HCT116 (cell line): ENCODE measurements at places on chromosomes 5 and 9. TPM values are rescaled to one million over a fixed set of nuclear protein-coding genes. Genes with fewer than 3 reads are reported as not detected.

GRCh38 chr9:92639791-92640271, 30.1 kb downstream of the IPPK start:
- no peak for DNase-seq
- no peak overlapping the region for H3K4me3 ChIP-seq
- no peaks in the 10 kb centered on the region for H3K27me3 ChIP-seq
- no peak overlapping the region for H3K27ac ChIP-seq
- no peaks in the 10 kb centered on the region for H3K4me1 ChIP-seq
- peaks cover 40% of the 10 kb centered on the region; the same call in 1 of the 2 replicates for H3K36me3 ChIP-seq

GRCh38 chr9:76703270-76703669, 61.0 kb upstream of the PCA3 start:
- H3K4me1 ChIP-seq: no peaks in the 10 kb centered on the region
- H3K27ac ChIP-seq: no peak overlapping the region
- H3K27me3 ChIP-seq: peaks cover 57% of the 10 kb centered on the region
- no peak overlapping the region for H3K4me3 ChIP-seq
- no peak for DNase-seq

DNA sequence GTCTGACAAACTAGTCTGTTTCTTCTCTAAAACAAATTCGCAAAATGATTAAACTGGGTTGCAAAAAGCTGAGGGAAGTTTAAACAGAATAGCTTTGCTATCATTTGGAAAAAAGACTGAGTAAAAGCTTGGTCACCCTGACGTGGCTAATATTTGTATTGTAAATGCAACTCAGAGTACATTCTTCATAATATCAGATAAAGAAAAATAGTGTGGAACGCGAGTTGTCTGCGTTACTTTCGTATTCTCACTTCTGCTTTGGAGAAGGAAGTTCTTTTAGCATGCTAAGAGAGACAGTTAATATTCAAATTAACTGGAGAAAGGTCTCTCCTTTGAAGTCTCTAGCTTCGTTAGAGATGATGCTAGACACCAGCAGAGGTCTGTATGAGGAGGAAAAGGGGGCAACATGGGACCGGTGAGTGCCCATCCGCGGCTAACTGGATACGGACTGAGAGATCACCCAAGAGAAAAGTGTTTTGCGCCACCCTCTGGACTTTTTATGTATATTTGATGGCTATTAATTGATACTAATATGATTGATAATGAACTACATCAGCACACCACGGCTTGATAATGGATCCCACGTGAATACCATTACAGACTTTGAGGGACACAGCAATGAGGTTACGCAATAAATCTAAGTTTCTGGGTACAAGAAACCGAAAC, 2.9 kb upstream of the CNTRL start:
- H3K27ac ChIP-seq: no peak overlapping the region
- DNase-seq: no peak
- H3K4me1 ChIP-seq: peaks cover 20% of the 10 kb centered on the region
- peak overlapping the region; percentile 54 for H3K4me3 ChIP-seq
- no peaks in the 10 kb centered on the region for H3K36me3 ChIP-seq
- peaks cover 3% of the 10 kb centered on the region; the same call in 1 of the 2 replicates for H3K27me3 ChIP-seq

Gene PCDHB2
- total RNA-seq: not detected

DNA sequence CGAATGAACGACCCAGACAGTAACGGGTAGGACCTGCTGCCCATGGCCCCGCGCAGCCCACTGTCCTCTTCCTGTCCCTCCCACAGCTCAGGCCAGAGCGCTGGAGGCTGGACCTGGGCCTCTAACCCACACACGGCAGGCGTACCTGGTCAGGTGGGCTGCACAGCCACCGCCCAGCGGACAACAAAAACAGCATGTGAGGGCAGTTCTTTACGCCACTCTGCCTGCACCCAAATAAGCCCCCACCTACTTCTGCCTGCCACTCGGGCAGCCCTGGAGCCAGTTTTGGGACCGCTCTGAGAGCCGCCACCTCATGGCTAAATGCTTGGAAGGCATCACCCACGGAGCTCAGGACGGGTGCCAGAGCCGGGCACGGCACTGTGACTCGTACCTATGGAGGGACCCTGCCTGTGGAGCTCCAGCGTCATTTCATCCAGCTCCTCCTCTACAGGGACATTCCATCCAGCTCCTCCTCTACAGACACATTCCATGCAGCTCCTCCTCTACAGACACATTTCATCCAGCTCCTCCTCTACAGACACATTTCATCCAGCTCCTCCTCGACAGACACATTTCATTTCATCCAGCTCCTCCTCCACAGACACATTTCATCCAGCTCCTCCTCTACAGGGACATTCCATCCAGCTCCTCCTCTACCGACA, 18.9 kb downstream of the CLPTM1L start:
- no peak overlapping the region for H3K27ac ChIP-seq
- peaks cover 11% of the 10 kb centered on the region for H3K36me3 ChIP-seq
- peaks cover 35% of the 10 kb centered on the region for H3K4me1 ChIP-seq

Gene PCDHB14
- 0.27 TPM for total RNA-seq

Gene TAF11L10
- not detected for total RNA-seq

DNA sequence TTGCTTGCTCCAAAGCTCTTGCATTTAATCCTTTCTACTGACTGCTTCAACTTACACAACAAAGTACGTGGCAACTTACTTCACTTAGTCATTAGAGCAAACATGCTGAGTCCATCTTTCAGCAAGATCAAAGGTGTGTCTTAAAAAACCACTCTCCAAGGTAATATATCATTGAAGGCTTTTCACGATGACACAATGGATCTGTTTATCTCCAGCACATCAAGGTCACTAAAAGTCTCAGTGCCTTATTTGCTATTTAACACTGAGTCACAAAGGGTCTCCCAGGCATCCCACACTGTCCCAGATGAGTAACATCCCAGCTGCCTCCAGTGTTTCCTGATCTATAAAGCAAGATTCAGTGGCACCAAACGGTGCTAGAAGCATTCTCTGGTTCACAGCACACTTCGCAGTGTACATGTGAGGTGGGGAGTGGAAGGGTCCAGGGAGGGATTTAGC, 3.7 kb upstream of the CLK4 start:
- DNase-seq: peak; percentile 24
- no peaks in the 10 kb centered on the region for H3K27me3 ChIP-seq
- H3K27ac ChIP-seq: no peak overlapping the region
- H3K4me3 ChIP-seq: no peak overlapping the region

Gene SPATA31C1
- total RNA-seq: not detected

DNA sequence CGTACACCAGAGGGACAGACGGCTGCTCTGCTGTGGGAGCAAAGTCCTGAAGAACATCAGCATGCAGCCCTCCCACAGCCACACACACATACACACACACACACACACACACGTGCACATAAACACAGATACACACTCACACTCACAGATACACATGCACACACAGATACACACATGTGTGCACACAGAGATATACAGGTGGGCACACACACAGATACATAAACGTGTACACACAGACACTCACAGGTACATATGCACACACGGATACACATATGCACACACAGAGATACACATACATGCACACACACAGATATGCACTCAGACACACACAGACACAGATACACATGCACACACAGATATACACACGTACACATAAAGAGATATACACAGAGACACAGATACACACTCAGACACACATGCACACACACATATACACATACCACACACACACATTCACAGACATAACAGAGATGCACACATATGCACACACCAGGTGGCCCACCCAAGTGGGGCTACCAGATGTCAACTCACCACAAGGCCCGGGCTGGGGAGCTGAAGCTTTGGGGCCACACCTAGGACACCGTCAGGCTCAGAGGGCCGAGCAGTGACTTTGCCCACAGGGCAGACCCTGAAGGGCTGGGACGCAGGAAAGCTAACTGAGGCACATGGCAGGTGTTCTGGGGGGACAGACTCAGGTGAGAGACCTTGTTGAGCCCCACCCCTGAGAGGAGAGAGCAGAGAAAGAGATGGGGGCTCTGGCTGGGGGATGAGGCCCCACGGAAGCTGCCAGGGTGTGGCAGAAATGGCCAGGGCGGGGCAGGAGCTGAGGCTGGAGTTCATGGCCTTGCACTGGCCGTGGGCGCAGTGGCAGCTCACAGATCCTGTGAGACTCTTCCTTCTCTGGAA, 148.6 kb upstream of the PPP1R26 start:
- H3K4me3 ChIP-seq: no peak overlapping the region
- H3K27ac ChIP-seq: no peak overlapping the region
- DNase-seq: no peak
- no peaks in the 10 kb centered on the region for H3K4me1 ChIP-seq

Gene LTC4S
- total RNA-seq: 5.0 TPM

DNA sequence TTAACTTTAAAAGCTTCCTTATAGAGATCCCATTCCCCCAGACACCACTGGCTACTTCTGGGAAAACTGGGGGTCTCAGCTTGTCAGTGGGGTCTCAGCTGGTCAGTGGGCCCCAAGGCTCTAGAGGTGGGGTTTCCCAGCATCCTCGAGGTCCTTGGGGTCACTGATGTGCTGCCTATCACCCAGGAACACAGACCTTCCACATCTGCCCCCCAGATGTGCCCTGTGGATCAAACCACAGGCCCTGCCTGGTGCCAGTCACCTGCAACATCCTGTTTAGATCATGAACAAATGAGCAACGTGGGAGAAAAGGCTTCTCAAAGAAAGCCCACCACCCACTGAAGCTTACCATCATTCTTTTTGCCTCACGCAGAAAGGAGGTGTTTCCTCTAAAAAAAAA, 165.6 kb upstream of the FSTL4 start:
- no peak for DNase-seq
- no peak overlapping the region for H3K27ac ChIP-seq
- no peaks in the 10 kb centered on the region for H3K4me1 ChIP-seq
- H3K36me3 ChIP-seq: no peaks in the 10 kb centered on the region
- no peak overlapping the region for H3K4me3 ChIP-seq
- no peaks in the 10 kb centered on the region for H3K27me3 ChIP-seq

DNA sequence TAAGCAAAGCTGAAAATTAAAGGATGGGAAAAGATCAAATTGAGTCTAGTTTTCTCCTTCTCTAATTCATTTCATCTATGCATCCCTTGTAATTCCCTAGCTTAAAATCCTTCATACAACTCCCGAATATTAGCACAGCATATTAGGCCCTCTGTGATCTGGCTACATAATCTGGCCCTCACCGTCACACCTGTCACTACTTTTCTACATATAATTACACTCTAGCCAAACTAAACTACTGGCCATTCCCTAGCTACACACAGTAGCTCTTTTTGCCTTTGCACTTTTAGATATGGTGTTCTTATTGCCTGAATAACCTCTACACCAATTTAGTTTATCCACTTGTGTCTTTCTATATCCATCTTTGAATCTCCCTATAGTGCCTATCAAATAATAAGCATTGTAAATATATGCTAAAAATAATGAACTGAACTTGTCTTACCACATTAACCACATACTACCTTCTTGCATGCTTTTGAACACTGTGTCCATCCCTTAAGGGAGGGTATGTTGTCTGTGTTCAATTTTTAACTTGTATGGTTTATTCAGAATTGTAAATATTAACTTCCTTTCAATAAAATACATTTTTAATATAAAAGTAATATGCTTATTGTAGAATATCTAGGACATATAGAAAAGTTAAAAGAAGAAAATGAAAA, 15.9 kb downstream of the RANBP6 start:
- DNase-seq: no peak
- no peak overlapping the region for H3K4me3 ChIP-seq
- no peaks in the 10 kb centered on the region for H3K36me3 ChIP-seq
- no peak overlapping the region for H3K27ac ChIP-seq

DNA sequence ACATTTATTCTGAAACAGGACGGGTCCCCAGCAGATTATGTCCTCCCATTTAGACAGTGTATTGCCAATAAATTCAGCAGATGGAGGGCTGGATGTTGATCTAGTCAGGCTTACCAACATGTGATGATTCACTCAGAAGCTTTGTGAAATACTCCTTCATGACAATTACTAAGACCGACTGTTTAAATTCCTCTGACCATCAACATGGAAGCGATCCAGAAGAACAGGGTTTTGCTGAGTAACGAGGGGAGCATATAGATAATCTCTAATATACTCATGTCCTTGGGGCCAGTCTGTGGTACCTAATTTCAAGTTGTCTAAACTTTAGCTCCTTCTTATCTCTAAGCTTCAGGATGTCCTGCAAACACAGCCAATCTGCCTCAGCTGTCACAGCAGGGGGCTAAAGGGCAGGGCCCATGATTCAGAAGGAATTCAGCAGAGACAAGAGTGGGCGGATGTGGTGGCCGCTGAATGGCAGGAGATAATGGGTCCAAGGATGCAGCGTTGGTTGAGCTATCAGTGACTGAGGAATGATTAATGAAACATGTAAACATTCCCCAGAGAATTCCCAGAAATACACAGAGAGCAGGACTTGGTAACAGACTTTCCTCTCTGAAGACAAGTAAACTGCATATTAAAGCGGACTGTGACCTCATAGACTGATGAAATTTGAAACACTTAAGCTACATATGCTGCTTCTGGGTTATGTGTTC, 109.4 kb downstream of the ANKRD55 start:
- H3K27ac ChIP-seq: peak overlapping the region; percentile 2; the same call in 1 of the 2 replicates
- H3K27me3 ChIP-seq: no peaks in the 10 kb centered on the region
- no peaks in the 10 kb centered on the region for H3K36me3 ChIP-seq

GRCh38 chr5:669842-670395, 23.2 kb downstream of the TPPP start:
- no peaks in the 10 kb centered on the region for H3K4me1 ChIP-seq
- no peak overlapping the region for H3K4me3 ChIP-seq
- H3K27ac ChIP-seq: no peak overlapping the region; the same call in 1 of the 2 replicates
- H3K27me3 ChIP-seq: no peaks in the 10 kb centered on the region
- no peak for DNase-seq

DNA sequence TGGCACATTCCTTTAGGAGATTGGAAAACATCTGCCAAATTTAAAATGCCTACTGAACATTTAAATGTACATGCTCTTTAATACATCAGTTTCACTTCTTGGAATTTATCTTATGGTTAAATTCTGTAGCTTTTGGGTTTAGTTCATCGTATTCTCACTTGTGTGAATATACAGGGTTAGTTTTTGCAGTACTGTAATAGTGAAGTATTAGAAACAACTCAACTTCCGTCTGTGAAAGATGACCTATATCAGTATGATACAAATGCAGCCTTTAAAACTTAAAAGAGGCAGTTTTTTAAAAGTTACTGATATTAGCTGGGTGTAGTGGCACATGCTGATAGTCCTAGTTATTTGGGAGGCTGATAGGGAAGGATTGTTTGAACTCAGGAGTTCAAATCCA, 57.2 kb downstream of the CDC42SE2 start:
- H3K27me3 ChIP-seq: no peaks in the 10 kb centered on the region
- DNase-seq: no peak
- H3K4me3 ChIP-seq: no peak overlapping the region
- no peaks in the 10 kb centered on the region for H3K36me3 ChIP-seq

DNA sequence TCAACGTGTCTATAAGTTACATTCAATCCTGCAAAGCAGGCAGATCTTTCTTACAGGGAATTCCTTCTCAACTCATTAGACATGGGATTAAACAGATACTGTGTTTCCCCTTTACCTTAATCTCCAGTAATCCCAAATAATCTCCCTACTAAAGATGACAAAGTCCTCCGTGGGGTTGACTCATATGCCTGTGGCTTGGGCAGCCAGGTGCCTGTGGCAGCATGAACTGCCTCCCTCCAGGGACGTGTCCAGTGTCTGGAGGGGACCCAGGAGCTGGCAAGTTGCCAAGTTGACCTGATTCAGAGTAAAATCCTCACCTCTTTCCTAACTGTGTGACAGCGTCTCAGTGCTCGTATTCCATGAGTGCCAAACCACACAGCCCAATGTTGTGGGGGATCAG, 94.6 kb upstream of the PTCH1 start:
- H3K4me3 ChIP-seq: no peak overlapping the region
- no peaks in the 10 kb centered on the region for H3K36me3 ChIP-seq
- H3K27me3 ChIP-seq: no peaks in the 10 kb centered on the region; the same call in 1 of the 2 replicates
- no peak for DNase-seq
- no peaks in the 10 kb centered on the region for H3K4me1 ChIP-seq

- DNase-seq: no peak
- H3K4me3 ChIP-seq: no peak overlapping the region
- H3K36me3 ChIP-seq: no peaks in the 10 kb centered on the region
- no peaks in the 10 kb centered on the region for H3K4me1 ChIP-seq
These were observed 152.9 kb upstream of the SPEF2 start for GRCh38 chr5:35464757-35465156.
